ENCODE measurements at places on chromosomes 5 and 9.
A peak's percentile ranks its signal among the peaks of the same experiment; 100 is the strongest.

DNA sequence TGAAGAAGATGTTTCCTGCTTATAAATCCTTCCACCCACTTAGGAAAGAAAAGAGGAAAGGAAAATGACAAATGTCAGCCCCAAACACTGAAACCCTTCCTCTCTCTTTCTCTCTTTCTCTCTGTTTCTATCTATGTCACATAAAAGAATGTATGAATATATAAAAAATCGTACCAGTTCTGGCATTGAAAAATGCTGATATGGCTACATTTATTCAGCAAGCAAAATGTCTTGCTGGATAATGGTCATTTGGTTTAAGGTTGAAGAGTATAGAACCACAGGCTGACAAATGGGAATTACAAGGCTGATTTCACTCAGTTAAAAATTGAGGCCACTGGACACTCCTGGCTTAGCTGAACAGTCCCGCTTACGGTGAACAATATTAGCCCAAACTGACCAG, 335.9 kb downstream of the PARP8 start:
- DNase-seq = no peak

DNA sequence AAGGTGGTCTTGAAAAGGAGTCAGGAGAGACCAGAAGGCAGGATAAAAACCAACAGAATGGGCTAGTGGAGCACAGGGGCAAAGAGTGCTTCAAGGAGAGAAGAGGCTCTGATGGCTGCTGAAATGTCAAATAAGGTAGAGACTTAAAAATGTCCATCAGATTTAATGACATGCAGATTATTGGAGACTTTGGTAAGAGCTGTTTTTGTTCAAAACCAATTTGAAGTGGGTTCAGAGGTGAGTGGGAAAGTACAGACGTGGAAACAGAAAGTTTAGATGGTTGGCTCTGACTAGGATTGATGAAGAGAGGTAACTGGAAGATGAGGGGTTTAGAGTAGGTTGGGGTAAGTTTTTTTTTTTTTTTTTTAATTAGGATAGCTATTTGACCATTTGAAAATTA, 14.1 kb downstream of the SLC25A46 start:
- no peak for DNase-seq

GRCh38 chr5:143066556-143067281, 296.5 kb downstream of the ARHGAP26 start:
- peak; percentile 57 for DNase-seq

- DNase-seq = peak; percentile 67
Observed at GRCh38 chr9:87270221-87270847, 227.3 kb upstream of the DAPK1 start.

Measured in kidney (tissue), 22 donors.